ENCODE measurements at places on chromosomes 5 and 9.

GRCh38 chr9:84190411-84190810 lies 150.1 kb downstream of the SLC28A3 start:
- DNase-seq, result no peak

- DNase-seq, result no peak
These were observed 45.6 kb downstream of the ANKH start for GRCh38 chr5:14825977-14826376.

GRCh38 chr5:124705577-124705976 lies 40.9 kb downstream of the ZNF608 start:
- DNase-seq, result no peak

- no peak for DNase-seq
These were observed 163.2 kb downstream of the SH3GL2 start for GRCh38 chr9:17742067-17742466.

GRCh38 chr5:164345853-164346252 lies 840.4 kb downstream of the MAT2B start:
- DNase-seq, result no peak

DNA sequence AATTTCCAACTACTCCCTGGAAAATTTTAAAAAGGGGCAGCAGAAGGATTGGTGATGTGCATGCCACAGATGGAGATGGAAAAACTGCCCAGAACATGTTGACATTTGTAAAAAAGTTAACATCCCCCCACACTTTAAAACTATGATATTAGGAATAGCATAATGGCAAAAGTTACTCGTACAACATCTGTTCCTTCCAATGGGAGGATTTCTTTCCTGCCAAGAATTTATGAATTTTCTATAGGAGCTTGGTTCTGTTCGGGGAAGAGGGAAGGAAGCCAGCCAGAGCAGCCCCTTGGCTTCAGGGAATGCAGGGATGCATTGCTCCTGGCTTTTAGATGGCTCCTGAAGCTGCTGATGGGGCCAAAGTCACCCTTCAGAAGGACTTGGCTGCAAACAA lies 22.7 kb downstream of the KLF4 start:
- no peak for DNase-seq

DNA sequence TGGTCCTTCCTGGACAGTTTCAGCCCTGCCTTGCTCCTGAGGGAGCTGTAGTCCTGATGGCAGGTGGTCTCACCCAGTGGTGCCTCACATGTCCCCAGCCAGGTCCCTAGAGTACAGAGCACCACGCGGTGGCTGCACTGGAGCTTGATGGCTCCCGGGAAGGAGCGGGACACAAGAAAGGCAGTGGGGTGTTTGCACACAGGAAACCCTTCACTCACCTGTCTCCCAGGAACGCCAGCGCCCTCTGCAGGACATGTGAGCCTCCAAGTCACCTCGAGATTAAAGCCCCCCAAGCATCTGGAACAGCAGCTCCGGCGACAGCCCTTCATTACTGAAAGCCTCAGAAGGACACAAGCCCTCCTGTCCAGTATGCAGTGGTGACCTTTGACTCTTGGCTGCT lies 19.9 kb upstream of the TMEM250 start:
- peak; percentile 17 for DNase-seq

- DNase-seq, result no peak
These were observed 208.8 kb downstream of the RFK start for GRCh38 chr9:76185432-76185831.

DNA sequence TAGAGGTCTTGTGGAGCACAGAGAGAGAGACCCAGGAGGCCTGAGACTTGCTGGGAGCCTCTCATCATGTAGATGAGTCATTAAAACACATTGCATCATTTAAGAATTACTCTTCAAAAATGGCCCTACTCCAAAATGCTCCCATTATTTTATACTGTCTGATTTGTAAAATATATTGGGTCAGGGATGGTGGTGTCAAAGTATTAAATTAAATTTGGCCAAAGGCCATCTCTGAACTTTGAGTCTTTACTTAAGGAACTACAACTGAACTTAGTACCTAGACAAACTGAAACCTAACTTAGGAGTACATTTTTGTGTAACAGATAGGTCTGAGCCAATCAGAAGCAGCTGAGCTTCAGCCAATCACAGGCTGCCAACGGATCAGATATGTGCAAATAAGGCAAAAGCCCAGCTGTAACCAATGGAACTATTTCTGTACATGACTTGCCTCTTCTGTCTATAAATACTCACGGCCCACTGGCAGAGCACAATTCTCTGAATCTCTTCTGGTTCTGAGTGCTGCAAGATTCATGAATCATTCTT lies 657.2 kb downstream of the TLE1 start:
- DNase-seq, result no peak

DNA sequence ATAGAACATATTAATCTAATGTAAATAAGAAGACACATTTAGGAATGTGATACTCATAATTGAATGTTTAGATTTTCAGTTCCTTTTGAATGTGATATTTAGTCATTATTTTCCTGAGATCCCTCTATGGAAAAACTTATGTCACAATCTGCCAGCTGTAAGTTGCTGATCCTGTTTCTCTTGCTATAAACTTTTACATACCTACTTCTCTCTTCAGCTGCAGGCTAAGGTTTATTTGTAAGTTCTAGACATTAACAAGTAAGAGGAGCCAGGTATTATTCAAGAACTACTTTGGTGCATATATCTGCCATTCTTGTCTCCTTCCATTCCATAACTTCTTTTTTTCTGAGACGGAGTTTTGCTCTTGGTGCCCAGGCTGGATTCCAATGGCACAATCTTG lies 462.4 kb downstream of the PRR16 start:
- DNase-seq, result no peak

DNA sequence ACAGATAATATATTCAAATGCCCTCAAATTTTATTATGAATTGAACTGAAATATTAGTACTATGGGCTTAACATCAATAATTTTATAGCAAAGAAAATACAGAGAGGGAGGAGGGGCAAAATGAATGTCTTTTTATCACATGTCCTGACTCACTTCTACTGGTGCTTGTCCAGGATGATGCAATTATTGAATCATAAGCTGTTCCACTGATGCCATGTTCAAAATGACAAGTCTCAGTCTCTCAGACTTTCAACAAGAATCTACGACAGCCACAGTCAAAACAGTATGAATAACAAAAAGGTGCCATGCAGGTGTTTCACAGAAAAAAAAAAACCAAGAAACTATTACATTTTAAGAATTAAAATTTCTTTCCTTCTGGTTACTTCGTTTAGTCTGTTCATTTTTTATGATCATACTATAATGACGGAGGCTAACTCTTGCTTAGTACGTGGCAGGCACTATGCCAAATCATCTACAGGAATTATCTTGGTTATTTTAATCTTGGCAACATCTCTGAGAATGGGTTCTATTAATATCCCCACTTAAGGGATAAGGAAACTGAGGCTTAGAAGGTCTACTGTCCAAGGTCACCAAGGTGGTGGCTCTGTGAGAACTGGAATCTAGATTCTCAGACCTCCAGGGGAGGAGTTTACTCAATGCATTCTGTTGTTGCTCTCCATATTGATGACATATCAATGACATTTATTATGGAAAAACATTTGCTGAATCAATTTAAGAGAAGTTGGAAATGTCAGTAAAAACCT lies 61.5 kb downstream of the NR3C1 start:
- peak; percentile 25 for DNase-seq

- DNase-seq, result no peak
These were observed 474.1 kb upstream of the TUSC1 start for GRCh38 chr9:26152350-26152749.

DNA sequence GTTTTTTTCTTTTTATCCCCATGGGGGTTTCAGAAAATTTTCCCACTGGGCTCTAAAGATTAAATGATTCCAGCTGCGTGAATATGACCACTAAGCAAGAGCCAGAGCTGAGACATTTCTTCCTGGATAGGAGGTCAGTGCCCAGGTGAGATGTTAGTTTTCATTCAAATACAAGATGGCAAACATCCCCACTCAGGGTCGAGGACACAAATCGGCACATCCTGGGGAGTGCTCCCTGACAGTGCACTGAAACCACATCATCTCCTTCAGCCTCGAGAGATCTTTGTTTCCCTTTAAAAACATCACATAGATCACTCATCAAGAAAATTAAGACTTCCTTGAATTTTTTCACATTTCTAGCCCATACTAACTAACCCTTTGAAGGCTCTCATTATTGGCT lies 273.2 kb upstream of the PANK3 start:
- DNase-seq, result no peak

DNA sequence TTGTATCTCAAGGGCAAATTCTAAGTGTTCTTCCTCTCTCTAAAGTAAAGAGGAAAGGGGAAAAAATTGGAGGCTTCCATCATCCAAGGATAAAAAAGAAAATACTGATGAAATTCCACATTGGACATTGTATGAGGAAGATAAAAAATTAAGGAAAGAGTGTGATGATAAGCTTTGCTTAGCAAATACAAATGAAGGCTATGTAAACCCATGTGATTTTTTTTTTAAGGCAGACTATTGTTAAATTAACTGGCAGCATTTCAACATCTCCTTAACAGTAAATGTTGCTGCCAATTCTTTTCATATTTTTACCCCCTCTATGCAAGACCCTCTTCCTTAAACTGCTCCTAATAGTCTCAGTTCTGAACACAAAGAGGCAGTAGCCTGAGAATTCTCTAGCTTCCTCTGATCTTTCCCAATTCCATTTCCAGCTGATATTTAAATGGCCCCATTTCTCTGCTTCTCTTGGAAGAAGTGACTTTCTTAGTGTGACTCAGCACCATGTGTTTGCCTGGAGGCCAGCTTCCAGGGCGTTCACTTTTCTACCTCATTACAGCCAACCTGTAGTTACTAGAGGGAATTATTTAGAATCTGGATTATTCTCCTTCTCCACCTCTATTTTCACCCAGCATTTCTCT lies 159.7 kb downstream of the TLE1 start:
- peak; percentile 17 for DNase-seq

Data from SW 1271 (cell line).